ENCODE measurements at places on chromosomes 3 and 15. TPM values are rescaled to one million over a fixed set of nuclear protein-coding genes. Genes with fewer than 3 reads are reported as not detected.
A peak's percentile ranks its signal among the peaks of the same experiment; 100 is the strongest.

- peak; percentile 68 for DNase-seq
Measured at GRCh38 chr3:150703299-150703755, 393 bp downstream of the ERICH6 start.

DNA sequence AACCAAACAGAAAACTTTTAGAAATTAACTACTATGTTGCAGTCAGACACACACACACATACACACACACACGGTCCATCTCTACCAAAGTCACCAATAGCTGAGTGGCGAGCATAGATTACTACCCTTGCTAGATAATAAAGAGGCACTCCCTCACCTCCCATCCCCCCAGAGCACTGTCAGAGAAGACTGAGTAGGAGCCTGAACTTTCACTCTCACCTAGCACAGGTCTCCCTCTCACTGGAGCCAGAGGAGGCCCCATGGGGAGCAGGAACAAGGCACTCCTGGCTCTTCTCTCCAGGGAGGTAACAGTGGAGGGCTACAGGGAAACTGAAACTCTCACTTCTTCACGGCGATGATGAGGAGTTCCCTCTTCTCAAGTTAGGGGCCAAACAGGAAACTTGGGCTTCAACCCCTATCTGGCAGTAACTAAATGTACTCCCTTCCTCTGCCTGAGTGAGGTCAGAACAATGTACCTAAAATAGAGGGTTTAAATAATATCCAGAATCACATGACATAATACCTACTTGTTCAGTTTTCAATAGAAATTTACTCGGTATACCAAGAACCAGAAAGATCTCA lies 975.3 kb upstream of the GBE1 start:
- no peak for DNase-seq

DNA sequence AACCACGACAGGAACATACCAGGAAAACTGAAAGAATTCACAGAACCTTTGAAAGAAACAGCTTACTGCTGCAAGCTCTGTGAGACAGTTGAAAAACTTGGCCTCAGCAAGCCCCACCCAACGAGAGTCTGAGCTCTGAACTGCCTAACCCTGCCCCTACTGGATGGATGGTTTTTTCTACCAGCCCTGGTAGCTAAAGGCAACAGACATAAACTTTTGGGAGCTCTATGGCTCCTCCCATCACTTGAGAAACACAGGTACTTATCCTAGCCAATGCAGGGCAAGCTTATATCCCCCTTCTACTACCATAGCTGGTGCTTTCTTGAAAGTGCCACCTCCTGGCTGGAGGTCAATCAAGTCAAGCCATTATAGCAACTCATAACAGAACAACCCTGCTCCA lies 471.8 kb downstream of the GRM7 start:
- DNase-seq: no peak

GRCh38 chr3:192825657-192826200 lies 91.9 kb downstream of the MB21D2 start:
- DNase-seq: no peak

DNA sequence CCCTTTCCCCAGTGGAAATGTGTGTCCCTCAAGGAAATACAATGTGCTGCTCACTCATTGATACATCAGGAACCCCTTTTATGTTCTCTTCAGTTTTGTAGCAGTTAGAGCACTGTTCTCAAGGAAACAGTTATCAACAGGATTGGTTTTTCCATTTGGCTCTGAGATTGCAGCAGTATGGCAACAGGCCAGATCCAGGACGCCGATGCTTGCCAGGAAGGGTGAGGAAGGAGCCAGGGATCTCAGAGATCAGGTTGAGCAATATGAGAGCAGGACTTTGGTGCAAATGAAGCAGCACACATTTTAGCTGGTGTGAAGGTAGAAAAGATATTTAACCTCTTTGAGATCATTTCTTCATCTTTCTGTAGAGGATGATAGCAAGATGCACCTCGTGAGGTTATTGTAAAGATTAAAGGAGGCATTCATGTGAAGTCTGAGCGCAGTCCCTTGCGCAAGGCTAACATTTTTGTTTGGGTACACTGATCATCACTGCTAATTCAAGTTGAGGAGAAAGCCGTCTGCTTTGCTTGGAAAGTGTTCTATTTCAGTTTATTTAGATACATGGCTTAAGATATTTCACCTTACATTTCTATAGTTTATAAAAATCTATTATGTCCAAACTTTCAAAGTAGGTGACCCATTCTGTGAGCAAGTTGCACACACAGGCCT lies 68.5 kb downstream of the KCNH8 start:
- no peak for DNase-seq

DNA sequence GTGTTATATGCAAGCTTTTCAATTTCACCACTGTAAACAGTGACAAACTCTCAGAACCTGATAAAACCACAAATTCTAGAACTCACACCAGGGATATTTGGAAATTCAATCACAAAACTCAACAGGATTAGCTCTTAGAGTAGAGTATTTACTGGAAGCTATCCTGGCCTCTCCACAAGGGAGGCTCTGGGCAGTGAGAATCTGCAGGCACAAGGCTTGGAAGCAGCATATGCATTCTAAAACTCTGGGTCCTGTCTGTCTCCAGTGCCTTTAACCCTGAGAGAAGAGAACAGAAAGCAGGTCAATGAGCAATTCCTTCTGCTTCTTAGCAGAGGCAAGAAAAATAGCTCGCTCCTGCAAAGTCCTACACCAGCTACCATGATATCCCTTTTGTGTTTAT lies 23.4 kb downstream of the PLSCR4 start:
- DNase-seq: no peak

GRCh38 chr3:177495566-177495965 lies 298.3 kb upstream of the TBL1XR1 start:
- no peak for DNase-seq

DNA sequence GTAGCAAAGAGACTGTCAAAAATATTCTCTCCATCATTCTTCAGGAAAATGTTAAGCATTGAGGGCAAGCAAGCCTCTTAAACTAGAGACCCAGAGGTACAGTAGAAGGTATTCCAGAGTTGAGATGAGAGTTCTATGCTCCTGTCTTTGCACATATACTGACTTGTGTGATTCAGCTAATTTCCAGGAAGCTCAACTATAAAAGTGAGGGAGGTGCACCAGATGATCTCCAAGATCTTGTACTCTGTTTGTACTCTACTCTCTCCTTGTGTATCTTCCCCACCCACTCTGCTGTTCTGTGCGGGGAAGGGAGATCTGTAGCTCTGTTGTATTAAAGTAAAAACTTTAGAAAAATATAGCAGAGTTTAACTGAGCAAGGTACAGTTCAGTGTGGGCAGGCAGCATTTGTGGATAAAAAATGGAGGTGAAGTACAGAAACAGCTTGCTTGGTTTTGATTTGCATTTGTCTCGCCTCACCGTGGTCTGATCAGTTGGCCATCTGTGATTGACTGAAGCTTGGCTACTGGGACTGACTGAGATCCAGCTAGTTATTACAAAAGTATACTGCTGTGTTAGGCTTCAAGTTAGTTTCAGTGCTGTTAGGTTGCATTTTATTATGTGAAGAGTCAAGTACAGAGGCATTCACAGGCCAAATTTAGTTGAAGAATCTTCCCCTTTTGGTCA lies 463.1 kb upstream of the GOLIM4 start:
- DNase-seq: no peak

GRCh38 chr15:29820394-29821154 lies 1.7 kb downstream of the TJP1 start:
- no peak for DNase-seq

DNA sequence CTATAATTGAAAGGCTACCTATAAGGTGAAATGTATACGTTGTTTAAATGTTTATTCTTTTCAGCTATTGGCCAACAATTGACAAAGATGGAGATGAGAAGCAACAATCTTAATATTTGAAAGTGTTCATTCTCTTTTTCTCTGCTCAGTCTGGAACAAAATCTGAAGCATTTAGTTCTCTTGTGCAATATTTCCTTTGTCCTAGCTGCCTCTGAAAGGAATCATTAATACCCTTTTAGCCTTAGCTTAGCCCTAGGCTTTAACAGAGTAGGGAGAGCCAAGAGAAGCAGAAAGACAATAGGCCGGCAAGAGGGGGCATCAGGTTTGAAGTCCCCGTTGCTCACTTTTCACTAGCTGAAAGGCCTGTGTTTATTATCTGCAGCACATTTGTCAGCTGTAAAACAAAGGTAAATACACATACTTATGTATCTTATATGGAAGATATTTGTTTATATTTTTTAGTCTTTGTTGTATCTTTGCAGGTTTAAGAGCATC lies 422.5 kb upstream of the SEMA6D start:
- no peak for DNase-seq

GRCh38 chr15:95549168-95549738 lies 781.2 kb upstream of the NR2F2 start:
- no peak for DNase-seq

GRCh38 chr3:40045051-40045450 lies 235.6 kb downstream of the MYRIP start:
- no peak for DNase-seq

- no peak for DNase-seq
Measured at GRCh38 chr15:68343579-68344225, 66.2 kb downstream of the FEM1B start.

GRCh38 chr3:170953229-170953628 lies 44.8 kb upstream of the EIF5A2 start:
- DNase-seq: no peak

GRCh38 chr3:140459462-140459861 lies 218.4 kb upstream of the TRIM42 start:
- DNase-seq: no peak

- no peak for DNase-seq
Measured at GRCh38 chr3:9404680-9405079, 7.3 kb downstream of the SETD5 start.

- no peak for DNase-seq
Measured at GRCh38 chr3:180930526-180930925, 18.1 kb downstream of the FXR1 start.

- DNase-seq: no peak
Measured at GRCh38 chr15:68075764-68076385, 21.8 kb downstream of the PIAS1 start.

GRCh38 chr3:72031581-72031980 lies 246.6 kb upstream of the PROK2 start:
- no peak for DNase-seq

GRCh38 chr3:58049143-58049785 lies 41.0 kb downstream of the FLNB start:
- no peak for DNase-seq

DNA sequence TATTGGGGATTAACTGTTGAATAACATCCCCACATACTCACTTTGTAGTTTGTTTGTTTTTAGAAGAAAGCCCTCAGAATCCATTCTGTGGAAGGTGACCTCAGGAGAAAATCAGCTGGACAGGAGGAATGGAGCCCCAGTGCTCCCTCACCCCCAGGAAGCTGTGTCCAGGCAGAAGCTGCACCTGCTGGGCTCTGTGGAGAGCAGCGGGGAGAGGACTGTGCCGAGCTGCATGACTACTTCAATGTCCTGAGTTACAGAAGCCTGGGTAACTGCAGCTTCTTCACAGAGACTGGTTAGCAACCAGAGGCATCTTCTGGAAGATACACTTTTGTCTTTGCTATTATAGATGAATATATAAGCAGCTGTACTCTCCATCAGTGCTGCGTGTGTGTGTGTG lies 14.0 kb downstream of the TIGIT start:
- no peak for DNase-seq

GRCh38 chr3:168047190-168047795 lies 48.4 kb downstream of the GOLIM4 start:
- DNase-seq: no peak

GRCh38 chr3:63931290-63931689 lies 19.1 kb upstream of the SCAANT1 start:
- no peak for DNase-seq

- DNase-seq: no peak
Measured at GRCh38 chr3:191302451-191302850, 26.7 kb upstream of the CCDC50 start.

- DNase-seq: no peak
Measured at GRCh38 chr3:23949784-23950183, 4.7 kb downstream of the NR1D2 start.

- DNase-seq: no peak
Measured at GRCh38 chr3:11607816-11608215, 35.9 kb downstream of the VGLL4 start.

DNA sequence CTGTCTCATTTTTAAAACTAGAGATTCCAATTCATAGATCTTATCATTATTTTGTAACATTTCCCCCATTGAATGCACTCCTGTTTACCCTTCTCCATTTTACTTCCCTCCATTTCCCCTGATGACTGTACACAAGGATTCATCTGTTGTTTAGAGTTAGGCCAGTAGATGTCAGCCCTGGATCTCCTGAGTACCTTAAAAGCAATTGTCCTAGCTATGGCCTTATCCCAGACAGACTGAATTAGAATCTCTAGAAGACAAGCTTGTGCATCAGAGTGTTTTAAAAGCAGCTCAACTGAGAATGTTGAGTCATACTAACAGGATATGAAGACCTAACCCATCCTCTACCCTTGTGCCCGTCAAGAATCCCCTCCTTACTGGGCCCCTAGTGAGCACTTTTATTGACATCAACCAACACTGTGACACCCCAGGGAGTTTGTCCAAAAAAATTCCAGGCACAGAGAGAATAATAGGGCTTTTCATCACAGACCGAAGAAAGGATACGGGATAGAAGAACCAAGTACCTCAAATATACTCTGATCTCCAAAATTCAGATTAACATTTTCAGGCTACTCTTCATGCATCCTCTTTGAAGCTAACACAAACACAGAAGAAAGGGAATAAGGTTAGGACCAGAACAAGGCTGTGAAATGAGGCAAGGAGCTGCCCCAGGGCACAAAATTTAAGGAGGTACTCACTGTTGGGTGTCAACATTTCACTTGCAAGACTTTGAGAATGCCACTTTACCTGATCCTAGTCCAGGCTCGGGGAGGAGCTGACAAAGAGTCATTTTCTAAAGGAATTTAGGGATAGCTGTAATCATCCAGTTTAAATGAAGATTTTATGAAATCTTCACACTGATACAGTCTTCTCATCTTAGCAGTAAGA lies 17.1 kb downstream of the ZBED2 start:
- DNase-seq: no peak

- no peak for DNase-seq
Measured at GRCh38 chr15:82968066-82968465, 15.5 kb upstream of the HOMER2 start.

Gene ACKR2
- 3.7 TPM for total RNA-seq

Gene CASR
- total RNA-seq: not detected

Gene GOLGA6L25
- not detected for total RNA-seq

Gene CRYBG3
- 5.3 TPM for total RNA-seq

Gene BRPF1
- 58.8 TPM for total RNA-seq

Gene SLC28A2
- not detected for total RNA-seq

Gene TMEM212
- not detected for total RNA-seq

Measured in activated naive CD8-positive, alpha-beta T cell treated with anti-CD3 and anti-CD28 coated beads, Interleukin-2, amount 10 ng/mL, durations not matched to agents 7 days and 5 days (primary cell).